ENCODE measurements at places on chromosomes 7 and 10. TPM values are rescaled to one million over a fixed set of nuclear protein-coding genes. Genes with fewer than 3 reads are reported as not detected.

The IFIT2 gene
- 1.7 TPM for total RNA-seq

The DYNC1I1 gene
- 0.13 TPM for total RNA-seq

The VSTM4 gene
- not detected for total RNA-seq

The PGAM2 gene
- total RNA-seq: not detected

The PHYH gene
- 6.0 TPM for total RNA-seq

The ZNF467 gene
- 0.63 TPM for total RNA-seq

The ALOX5 gene
- total RNA-seq: 28.2 TPM

The ELN gene
- 0.10 TPM for total RNA-seq

The WAC gene
- 55.2 TPM for total RNA-seq

The FAS gene
- 4.3 TPM for total RNA-seq

The CALML3 gene
- not detected for total RNA-seq

The NXPH1 gene
- total RNA-seq: not detected

The SPDYE16 gene
- 0.15 TPM for total RNA-seq

The C10orf105 gene
- total RNA-seq: 0.20 TPM
